AG20443 (cell line): ENCODE measurements at places on chromosomes 4 and X.

GRCh38 chrX:54357414-54358377 lies at the start of gene WNK3:
Gene WNK3 (minus strand): TSS chrX:54358046.
- DNase-seq, result peak; percentile 51

DNA sequence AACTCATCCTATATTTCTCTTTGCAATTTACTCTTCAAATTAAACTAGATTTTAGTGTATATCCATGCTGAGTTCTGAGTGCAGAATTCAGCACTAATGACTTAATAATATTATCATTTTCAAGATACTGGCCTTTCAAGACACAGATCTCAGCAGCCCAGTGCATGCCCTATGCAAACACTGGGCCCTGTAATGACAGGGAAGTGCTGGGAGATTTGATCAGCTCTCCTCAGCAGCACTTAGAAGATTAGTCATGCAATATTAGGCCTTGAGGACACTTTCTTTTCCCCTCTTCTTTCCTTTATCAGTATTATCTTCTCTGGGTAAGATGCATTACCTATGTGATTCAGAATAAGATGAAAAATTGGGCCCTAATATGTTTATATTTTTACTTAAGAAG lies 207.1 kb downstream of the PPP3CA start:
- no peak for DNase-seq

- DNase-seq, result no peak
Observed at GRCh38 chrX:48460606-48461005, 9.5 kb downstream of the SLC38A5 start.

DNA sequence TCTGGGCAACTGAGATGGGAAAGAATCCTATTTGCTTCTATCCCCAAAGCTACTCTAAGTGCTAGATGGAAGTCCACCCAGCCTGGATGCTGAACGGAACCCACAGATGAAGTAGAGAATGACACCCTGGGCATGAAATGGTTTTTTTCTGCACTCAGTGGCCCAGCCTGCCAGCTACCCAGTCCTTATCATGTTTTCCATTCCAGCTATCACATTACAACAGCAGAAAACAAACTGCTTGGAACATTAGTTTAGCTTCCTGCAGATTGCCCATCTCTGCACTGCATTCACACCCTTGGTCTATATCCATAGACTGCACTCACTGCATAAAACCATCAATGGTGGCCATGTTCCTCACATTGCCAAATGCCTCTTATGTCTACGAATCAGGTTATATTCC lies 79.1 kb downstream of the NYX start:
- no peak for DNase-seq

- no peak for DNase-seq
Observed at GRCh38 chr4:5813882-5814255, 79.0 kb downstream of the CRMP1 start.

- no peak for DNase-seq
Observed at GRCh38 chr4:11367371-11367770, 61.3 kb downstream of the HS3ST1 start.

DNA sequence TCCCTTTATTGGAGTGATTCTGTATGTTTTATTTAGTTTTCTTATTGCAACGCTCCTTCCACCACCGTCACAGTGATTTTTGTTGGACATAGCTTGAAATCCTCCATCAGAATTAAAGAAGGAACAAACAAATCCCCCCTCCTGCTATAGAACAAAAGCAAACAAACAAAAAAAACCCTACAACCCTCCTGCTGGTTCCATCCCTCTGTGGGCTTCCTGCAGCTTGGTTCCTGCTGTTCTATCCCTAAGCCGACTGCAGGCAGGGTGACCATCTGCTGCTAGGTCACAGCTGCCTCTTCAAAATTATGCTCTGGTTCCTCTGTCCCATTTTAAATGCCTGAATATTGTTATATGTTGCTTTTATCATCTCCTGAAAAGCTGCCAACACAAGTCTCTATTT lies 116.8 kb upstream of the AGA start:
- no peak for DNase-seq

GRCh38 chr4:183158062-183158461 lies 59.0 kb downstream of the WWC2 start:
- DNase-seq, result no peak

GRCh38 chr4:68691186-68691585 lies 20.7 kb upstream of the UGT2B15 start:
- no peak for DNase-seq

DNA sequence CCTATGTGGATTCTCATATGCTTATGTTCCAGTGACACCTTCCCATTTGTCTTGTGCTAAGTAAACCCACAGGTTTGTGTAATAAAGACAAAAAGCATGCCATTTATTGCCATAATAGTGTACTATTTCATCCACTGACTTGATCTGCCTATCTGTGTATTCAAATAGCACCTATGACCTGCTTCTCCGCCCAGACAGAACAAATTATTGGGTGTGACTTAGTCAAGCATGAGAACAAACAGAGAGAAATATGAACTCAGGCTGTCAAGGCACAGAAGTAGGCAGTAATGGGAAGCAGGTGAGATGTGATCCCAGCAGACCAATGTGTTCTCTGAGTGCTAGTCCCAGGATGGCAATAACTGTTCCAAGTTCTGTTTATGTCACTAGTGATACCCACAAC lies 25.4 kb downstream of the ELOVL6 start:
- no peak for DNase-seq

DNA sequence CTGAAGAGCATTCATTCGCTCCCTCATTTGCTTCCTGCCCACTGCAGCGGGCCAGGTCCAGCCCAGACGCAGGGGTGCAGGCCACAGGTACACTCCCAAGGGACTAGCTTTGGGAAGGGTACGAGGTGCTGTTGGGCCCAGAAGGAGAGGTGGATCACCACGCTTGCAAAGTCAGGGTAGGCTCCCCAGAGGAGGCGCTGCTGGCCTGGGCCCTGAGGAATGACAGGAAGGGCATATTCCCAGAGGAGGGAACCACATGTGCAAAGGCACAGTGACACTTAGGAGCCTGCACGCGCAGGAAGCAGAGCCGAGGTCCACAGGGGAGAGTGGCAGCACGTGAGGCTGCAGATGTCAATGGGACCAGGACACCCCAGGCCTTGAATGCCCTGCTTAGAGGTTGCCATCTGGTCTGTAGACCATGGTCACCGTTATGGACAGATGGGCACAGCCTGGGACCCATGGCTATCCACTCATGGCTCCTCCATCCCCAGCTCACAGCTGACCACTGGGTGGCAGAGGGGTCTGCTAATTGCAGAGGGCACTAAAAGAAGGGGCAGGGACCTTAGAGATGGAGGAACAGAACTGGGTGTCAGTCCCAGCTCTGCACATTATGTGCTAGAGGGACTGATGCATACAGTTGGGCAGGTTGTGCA lies 7.9 kb downstream of the HTRA3 start:
- no peak for DNase-seq

- DNase-seq, result peak; percentile 31
Observed at GRCh38 chrX:68938244-68939004, 109.6 kb downstream of the EFNB1 start.

DNA sequence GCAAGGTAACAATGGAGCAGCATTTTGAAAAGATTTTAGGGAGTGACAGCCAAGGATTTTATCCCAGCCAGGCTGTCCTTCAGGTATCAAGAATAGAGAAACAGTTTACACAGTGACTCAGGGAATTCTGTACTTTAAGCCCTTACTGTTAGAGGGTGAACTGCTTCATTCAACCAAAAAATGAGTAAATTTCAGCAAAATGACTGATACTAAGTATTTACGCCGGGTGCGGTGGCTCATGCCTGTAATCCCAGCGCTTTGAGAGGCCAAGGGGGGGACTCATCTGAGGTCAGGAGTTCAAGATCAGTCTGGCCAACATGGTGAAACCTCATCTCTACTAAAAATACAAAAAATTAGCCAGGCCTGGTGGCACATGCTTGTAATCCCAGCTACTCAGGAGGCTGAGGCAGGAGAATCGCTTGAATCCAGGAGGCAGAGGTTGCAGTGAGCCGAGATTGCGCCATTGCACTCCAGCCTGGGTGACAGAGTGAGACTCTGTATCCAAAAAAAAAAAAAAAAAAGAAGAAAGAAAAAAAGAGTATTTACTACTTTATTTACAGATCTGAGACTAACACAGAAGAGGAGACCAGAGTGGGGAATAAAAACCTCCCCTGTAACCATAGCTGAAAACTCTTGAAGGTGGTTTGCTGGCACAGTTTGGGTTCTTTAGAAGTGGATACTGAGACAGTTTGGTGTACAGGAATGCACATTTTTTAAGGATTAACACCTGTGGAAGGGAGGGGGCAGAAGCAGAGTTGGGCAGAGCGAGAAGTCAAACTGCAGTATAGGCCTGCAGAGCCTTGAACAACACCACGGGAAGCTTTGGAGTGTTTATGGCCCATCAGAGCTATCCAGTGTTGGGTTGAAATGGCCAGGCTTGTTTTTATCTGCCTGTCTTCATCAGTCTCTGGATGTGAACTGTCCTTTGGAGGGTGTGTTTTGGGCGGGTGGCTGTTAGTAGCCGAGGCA lies 40.5 kb downstream of the TMEM131L start:
- DNase-seq, result no peak

- no peak for DNase-seq
Observed at GRCh38 chrX:39073131-39073530, 271.9 kb downstream of the MID1IP1 start.

DNA sequence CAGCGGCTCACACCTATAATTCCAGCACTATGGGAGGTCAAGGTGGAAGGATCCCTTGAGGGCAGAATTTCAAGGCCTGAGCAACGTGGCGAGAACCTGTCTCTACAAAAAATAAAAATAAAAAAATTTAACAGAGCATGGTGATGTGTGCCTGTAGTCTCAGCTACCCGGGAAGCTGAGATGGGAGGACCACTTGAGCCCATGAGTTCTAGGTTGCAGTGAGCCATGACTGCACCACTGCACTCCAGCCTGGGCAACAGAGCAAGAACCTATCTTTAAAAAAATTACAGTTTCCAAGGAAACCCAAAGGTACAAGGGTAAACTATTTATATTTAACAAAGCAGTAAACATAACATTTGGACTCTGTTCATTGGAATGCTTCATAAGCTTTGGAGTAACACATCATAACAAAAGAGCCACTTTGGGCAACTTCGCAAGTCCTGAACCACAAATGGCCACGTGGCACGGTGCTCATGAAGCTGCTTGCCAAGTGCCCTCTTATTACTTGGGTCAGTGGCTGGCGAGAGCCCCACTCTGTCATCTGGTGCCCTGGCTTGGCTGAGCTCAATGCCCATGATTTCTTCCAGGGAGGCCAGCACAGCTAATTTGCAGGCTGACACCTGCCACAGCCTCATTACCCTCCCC lies 165.6 kb downstream of the SH3KBP1 start:
- peak; percentile 12 for DNase-seq

- DNase-seq, result no peak
Observed at GRCh38 chrX:107699616-107700015, 71.3 kb downstream of the PRPS1 start.

- no peak for DNase-seq
Observed at GRCh38 chr4:163911891-163912290, 417.4 kb downstream of the TMA16 start.

DNA sequence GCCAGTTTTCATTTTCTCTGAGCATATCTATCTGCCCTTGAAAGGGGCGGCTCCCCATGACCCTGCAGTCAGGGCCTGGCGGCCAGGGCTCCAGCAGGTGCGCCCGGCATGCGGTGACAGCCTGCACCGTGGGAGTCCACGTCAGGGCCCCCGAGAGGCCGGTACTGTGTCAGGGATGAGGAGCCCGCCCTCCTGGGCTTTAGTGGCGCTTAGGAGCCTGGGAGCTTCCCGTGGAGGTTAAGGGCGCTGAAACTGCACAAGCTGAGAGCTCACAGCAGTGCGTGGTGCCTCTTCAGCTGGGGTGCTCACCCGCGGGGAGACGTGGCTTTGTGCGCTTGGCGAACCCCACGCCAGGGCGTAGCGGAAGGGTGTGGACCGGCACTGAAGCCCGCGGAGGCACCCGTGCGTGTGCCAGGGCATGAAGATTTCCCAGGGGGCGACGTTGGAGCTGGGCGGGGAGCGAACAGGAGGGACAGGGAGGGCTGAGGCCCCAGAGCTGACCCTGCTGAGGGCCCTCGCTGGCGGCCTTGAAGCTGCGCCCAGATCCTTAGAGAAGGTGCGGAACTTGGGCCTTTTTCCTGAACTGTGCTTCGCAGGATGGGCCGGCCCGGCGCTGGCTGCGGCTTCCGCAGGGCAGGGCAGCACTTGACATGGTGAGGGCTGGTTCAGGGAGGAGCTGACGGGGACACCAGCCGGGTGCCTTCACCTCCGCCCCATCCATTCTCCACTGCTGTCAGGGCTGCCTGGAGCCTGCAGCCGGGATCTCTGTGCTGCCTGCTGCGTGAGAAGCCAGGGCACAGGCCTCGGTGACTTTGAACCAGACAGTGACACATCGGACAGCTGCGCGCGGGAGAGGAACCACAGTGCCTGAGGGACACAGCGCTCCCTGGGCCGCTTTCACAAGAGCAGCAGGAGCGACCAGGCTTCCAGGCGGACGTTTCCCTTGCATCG lies 32.9 kb downstream of the HTT-AS start:
- peak; percentile 84 for DNase-seq
